M059J (cell line): ENCODE measurements at places on chromosomes 13 and 19. TPM values are rescaled to one million over a fixed set of nuclear protein-coding genes. Genes with fewer than 3 reads are reported as not detected.

Gene ABHD8
- total RNA-seq, result 19.1 and 30.2 TPM in 2 replicates

GRCh38 chr19:33358408-33358807, 15.1 kb upstream of the CEBPG start:
- no peak for DNase-seq

Gene GJB6
- total RNA-seq, result not detected in 2 replicates

Gene C13orf42
- total RNA-seq, result not detected in 2 replicates

DNA sequence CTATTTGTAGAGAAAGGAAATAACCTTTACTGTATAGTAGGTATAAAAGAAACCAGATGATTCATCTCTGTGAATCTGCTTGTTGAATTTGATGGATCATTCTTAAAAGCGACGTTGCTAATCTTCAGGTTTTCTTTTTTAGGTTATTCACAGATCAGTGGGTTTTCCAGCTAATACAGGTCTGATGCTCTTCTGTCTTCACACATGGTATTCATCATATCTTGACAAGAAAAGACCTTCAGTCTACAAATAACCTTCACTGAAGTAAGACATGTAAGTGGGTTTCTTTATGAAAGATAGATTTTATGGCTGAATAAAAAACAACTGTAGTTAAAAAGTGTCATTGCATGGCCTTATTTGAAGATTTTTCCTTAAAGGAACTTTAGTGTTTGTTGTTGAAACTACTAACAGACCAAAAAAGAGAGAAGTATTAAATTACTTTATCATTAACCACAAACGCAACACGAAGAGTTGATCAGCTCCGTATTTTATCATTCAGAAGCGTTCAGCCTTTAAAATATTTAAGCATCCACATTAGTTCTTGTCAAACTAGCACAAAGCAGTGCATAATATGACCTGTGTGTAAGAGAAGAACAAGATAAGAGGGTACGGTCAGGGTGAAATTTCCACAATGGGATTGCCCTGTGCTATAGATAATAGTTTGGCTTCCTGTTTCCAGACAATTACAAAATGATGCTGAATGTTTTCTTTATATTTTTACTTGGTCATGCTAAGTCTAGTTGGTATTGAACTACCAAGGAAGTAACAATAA, 299.5 kb downstream of the MZT1 start:
- DNase-seq, result no peak

DNA sequence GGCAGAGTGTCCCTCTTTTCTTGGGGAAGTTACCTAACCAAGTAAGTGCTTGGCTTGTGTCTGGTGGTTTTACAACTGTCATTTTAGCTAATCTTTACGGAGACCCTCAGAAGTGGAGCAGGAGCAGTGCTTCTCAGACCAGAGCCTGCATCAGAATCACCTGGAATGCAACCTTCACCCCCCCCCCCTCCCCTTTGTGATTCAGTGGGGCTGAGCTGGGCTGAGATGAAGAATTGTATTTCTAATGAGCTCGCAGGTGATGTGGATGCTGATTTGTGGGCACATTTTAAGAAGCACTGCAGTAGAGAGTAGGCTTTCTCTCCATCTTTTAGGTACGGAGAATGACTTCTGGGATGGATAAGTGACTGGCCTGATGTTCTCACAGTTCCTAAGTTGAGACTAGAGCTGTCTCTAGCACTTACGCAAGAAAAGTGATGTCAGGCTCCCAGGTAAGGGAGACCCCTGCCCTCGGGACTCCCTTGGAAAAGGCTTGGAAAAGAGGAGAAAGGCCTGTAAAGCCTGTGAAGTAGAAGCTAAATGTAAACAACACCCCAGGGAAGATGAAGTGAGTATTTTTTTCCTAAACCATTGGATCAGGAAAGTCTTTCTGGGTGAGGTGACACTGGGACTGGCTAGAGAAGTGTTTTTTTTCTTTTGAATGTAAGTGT, 23.3 kb upstream of the RNF113B start:
- no peak for DNase-seq

GRCh38 chr19:18551631-18552030, 6.0 kb upstream of the KXD1 start:
- DNase-seq, result no peak

GRCh38 chr19:47713046-47714021, at the start of gene EHD2:
TSS of gene EHD2 (plus strand) at chr19:47713422. CDS start at chr19:47716613, 3,191 bp downstream.
- peak; percentile 69 for DNase-seq

Gene MYBPC2
- total RNA-seq, result not detected in 2 replicates

GRCh38 chr13:108383667-108384066, 114.1 kb downstream of the TNFSF13B start:
- DNase-seq, result no peak

GRCh38 chr13:77285098-77285497, 41.8 kb downstream of the MYCBP2 start:
- no peak for DNase-seq

DNA sequence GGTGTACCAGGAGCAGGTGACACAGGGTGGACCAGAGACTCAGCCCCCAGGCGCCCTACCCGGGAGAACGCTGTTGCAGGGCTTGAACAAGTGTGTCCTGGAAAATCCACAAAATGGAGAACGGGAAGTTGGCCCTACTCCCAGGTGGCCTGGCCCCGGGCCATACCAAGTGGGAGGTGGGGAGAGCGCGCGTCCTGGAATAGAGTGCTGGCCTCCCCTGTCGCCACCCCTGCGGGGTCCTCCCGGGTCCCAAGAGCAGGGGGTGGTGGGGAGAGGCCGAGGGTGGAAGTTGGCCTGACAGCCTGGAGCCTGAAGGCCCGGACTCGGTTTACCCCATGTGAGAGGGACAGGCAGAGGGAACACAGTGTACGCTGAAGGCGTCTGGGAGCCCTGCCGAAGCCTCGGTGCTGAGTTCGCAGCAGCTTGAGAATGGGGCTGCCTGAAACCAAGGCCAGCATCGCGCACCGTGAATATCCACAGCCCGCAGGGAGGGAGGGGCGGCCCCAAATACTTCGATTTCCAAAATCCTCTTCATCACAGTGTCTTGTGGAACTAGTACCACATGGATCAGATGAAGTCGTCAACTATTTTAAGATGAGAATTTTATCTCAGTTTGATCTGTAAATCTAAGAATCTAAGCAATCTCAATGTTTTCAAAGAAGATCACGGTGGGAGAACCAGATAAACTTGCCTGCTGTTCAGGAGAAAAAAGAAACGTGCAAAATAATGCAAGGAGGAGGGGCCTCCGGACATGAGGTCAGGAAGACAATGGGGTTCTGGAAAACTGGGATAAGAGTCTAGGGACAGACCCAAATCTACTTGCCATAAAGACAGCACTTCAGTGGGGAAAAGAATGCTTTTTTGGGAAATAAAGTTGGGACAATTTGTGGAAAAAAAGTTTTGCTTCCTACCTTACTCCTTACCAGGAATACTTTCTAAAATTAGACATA, 10.4 kb upstream of the KLF16 start:
- DNase-seq, result no peak

Gene ZNF66
- 0.69 and 1.6 TPM in 2 replicates for total RNA-seq

GRCh38 chr19:56158170-56158757, 17.2 kb downstream of the ZNF444 start:
- DNase-seq, result no peak

Gene CEACAM20
- not detected in 2 replicates for total RNA-seq

Gene TINCR
- total RNA-seq, result 0.10 and 0.12 TPM in 2 replicates

DNA sequence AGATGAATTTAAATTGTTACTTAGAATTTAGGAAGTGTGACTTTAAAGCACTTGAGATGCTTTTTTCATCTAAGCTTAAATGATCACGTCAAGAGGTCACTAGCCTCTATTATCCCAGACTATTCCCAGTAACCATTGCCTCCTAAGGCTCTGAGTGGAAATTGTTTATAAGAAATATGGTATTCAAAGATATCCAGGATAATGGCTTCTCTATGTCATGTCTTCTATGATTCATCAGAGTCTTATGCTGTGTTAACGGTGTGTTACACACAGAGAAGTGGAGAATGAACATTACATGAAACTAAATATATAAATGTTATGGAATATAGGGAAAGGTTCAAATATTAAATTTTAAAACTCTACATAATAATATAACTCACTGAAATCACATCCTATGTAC, 79.8 kb upstream of the NBEA start:
- peak; percentile 22 for DNase-seq

DNA sequence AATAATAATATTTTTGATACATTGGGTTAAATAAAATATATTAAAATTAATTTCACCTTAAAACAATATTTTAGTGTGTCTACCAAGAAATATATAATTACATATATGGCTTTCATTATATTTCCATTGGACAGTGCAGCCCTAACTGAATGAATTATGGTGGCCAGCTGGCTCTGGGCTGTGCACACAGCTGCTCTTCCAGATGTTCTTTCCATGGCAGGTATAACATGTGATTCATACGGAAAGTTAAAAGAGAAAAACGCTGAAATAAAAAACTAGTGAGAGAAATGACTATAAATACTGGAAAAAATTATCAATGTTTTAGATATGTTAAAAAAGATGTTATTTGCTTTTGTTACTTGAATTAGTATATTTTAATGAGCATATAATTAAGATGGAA, 216.3 kb downstream of the RGCC start:
- no peak for DNase-seq

DNA sequence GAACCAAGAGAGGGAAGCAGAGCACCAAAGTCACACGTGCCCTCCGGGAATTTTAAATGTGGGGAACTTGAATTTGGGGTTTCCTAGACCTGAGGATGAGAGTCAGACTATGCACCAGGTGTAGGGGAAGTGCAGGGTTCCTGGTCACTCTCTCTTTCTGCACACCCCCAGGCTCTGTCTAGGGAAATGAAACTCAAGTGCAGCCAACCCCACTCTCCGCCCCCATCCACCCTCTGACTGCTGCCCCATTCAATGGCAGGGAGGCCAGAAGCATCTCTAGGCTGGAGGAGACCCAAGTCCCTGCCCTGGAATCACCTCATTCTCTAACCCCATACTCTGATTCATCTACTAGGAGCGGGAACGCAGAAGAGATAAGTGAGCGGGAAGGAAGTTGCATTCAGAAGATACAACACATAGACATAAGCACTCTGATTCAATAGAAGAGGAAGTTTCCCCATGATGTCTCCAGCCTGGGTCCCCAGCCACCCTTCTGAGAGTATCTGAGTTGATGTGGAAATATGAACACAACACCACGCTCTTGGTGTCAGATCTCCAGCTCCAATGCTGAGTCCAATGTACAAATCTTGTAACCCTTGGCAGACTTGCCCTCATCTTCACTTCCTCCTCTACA, 4.7 kb upstream of the SIGLEC14 start:
- DNase-seq, result no peak

DNA sequence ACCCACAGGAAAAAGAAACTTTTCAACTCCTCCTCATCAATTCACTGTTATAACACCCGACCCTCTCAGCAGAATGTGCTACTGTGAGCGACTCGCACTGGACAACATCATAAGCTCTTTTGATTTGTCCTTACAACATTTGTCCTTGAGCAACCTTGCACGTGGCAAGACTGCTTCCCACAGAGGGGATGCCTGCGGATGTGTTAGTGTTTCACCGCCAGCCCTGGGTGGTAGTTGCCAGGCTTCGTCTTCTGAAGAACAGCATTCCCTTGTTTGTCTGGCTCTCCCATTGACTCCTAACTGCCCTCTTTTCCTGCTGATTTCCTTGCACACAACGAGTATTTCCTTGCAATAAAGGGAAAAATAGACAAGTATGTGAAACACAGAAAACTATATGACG, 111.4 kb upstream of the SLC7A1 start:
- no peak for DNase-seq

- DNase-seq, result no peak
These were observed 53.9 kb upstream of the FLT1 start for GRCh38 chr13:28548872-28549271.

Gene ITGBL1
- total RNA-seq, result 13.9 and 21.4 TPM in 2 replicates

GRCh38 chr19:5971714-5972354, 6.1 kb downstream of the RANBP3 start:
- no peak for DNase-seq
